ENCODE measurements at places on chromosomes 2 and 18. TPM values are rescaled to one million over a fixed set of nuclear protein-coding genes. Genes with fewer than 3 reads are reported as not detected.

GRCh38 chr2:191693778-191694177 lies 15.8 kb downstream of the NABP1 start:
- DNase-seq = no peak

- DNase-seq = peak; percentile 78
These were observed 207.5 kb downstream of the SPP2 start for GRCh38 chr2:234257859-234258561.

GRCh38 chr2:2389215-2389614 lies 58.1 kb upstream of the MYT1L start:
- no peak for DNase-seq

DNA sequence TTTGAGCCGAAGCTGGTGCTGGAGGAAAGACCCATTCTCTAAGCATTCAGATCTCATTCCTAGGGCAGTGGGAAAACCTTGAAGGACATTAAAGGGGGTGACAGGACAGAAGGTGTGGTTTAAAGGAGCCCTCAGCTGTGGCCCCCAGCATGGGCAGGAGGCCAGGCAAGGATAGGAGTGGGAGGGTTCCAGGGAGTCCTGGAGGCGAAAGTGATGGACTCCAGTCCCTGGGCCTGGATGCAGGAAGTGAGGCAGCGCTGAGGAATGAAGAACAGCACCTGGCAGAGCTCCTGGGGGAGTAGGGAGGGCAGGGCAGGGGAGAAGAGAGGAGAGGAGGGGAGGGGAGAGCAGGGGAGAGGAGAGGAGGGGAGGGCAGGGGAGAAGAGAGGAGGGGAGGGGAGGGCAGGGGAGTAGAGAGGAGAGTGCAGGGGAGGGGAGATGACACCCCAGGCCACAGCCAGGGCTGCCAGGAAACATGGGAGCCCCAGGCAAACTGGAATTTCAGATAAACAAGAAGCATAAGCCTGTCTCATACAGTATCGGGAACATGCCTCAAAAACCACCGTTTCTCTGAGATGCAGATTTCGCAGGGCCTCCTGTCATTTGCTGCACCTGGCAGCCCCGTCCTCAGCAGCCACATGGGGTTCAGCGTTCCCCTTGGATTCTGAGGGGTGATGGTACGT lies 5.7 kb downstream of the RAMP1 start:
- no peak for DNase-seq

DNA sequence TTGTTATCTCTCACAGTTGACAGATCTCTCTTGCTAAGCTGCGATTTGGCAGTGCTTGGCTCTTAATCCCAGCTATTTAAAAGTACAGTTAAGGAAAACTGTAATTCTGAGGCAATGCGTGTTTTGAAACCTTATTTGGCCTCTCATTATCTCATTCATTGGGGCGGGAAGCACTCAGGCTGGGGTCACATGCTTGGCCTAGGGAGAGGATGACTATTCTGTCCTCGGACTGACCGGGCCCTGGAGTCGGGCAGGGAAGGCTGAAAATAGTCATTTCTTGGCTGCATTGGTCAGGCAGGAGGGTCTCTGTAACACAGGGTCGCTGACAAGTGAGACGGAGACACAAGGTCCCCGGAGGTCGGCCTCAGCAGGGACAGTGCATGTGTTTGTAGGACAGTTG lies 20.2 kb upstream of the EMILIN2 start:
- no peak for DNase-seq

DNA sequence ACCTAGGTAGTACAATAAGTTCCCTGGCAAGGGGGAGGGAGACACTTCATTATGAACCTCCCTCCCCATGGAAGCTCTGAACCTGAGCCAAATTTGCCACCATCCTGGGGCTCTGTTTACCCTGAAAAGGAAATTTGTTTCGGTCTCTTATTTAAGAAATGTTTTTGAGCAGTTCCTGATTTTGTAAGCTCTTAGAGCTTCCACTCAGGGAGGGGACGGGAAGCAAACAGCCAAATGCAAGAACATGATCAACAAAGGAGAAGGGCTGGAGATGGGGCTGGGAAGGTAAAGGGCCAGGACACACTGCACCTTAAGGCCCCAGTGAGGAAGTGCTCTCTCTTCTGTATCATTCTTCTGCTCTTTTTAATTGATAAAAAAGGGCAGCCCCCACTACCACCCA lies 117.9 kb downstream of the NRP2 start:
- DNase-seq = no peak

DNA sequence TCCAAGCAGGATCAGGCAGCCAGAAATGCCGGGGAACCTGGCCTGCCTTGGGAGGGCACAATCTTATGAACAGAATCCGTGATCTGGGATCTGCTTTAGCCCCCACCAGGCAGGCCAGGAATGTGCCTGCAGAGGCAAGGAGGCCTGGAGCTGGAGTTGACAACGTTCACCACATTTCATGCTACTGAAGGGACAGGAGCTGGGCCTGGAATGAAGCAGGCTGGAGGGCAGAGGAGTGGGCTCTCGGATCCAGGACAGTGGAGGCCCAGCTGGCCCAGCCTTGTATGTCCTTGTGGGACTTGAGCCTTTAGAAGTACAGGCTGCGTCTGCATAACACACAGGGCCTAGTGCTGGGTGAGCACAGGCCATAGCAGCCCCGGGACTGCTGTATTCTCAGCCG lies 91.8 kb downstream of the KLHL29 start:
- no peak for DNase-seq

GRCh38 chr18:916562-916961 lies 11.9 kb downstream of the ADCYAP1 start:
- no peak for DNase-seq

GRCh38 chr2:121390082-121390692 lies 105.2 kb upstream of the TFCP2L1 start:
- no peak for DNase-seq

DNA sequence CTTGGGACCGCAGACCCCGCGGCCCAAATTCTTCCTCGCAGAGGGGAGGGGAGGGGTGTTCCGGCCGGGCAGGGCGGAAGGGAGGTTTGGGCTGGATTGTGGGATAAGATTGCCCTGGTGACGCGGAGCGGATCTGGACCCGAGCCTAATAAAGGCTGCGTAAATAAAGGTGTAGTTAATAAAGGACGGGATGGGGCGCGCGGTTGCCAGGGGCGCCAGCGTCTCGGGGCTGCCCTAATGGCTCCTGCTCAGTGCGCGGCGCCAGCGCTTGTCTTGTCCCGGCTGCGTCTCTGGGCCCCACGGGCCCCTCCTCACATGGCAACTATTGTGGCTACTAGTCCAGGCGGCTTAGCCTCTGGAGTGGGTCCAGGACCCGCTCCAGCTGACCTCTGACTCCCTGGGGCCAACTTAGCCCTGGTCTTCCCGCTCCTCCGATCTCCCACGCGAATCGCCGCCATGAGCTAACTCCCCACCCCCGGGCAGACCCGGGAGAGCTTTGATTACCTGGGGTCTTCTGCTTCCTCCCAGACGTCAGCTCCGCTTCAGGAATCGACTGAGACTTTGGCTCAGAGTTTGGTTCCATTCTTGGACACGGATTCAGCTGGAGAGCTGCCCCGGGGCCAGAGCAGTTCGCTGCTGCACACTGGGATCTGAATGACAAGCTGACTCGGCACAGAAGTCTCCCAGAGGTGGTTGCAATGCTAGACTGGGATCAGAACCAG lies 36.5 kb downstream of the SLC25A52 start:
- peak; percentile 19 for DNase-seq

DNA sequence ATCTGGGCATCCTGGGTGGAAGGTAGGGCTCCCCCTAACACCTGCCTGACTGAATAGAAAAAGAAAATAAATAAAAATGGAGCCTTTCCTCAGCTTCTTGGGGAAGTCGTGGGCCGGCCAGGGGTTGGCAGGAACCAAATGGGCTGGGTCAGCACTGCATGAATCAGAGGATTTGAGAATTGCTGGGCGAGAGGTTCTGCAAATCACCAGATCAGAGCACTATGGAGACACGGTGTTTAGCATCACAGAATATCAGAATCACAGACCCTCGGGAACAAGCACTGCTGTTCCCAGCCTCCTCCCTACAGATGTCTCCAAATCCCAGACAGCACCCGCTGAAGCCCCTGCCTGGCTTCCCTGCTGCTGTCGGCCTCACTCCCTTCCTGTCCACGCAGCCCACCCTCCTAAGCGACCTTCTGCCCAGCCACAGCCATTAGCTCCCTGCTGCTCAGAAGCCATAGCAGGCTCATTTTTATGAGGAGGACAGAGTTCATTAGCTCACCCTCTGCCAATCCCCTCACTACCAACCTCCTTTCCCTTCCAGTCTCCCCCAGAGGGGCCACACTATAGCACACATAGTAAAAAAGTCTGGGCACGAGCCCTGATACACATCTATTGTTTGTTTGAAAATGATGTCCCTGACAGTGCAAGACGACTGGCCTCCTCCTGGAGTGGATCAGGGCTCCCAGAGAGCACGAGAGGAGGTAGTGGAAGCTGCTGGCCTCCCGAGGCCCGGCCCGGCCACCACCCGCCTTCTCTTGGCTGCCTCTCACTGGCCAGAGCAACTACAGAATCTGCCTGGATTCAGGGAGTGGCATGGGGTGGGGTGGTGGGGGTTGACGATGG lies 64.6 kb upstream of the TAF1B start:
- no peak for DNase-seq

GRCh38 chr2:39470580-39470979 lies 33.5 kb upstream of the MAP4K3 start:
- DNase-seq = no peak

The CNDP1 gene
- 4.0 TPM for total RNA-seq

The GRHL1 gene
- 7.2 TPM for total RNA-seq

All from mucosa of gallbladder (tissue), 1 donor.